ENCODE measurements at places on chromosomes 6 and 20. TPM values are rescaled to one million over a fixed set of nuclear protein-coding genes. Genes with fewer than 3 reads are reported as not detected.

- H3K27me3 ChIP-seq = no peaks in the 10 kb centered on the region
- no peaks in the 10 kb centered on the region for H3K4me1 ChIP-seq
- H3K27ac ChIP-seq = no peak overlapping the region
- no peak for DNase-seq
- H3K4me3 ChIP-seq = no peak overlapping the region
These were observed 213.5 kb downstream of the RFPL4B start for GRCh38 chr6:112560651-112561050.

THEMIS gene
- total RNA-seq = 0.10 TPM

CCN6 gene
- total RNA-seq = not detected

GRCh38 chr20:20227013-20227571, 140.8 kb upstream of the INSM1 start:
- H3K4me3 ChIP-seq = no peak overlapping the region
- H3K27me3 ChIP-seq = no peaks in the 10 kb centered on the region
- peak overlapping the region; percentile 86 for H3K27ac ChIP-seq
- H3K4me1 ChIP-seq = peaks cover 52% of the 10 kb centered on the region
- no peaks in the 10 kb centered on the region for H3K36me3 ChIP-seq

- no peak overlapping the region for H3K4me3 ChIP-seq
- H3K36me3 ChIP-seq = no peaks in the 10 kb centered on the region
- no peaks in the 10 kb centered on the region for H3K4me1 ChIP-seq
- H3K27ac ChIP-seq = no peak overlapping the region
- DNase-seq = no peak
These were observed 702.7 kb downstream of the EYS start for GRCh38 chr6:65004283-65004682.

GRCh38 chr6:132584698-132585097, 4.8 kb downstream of the TAAR5 start:
- no peaks in the 10 kb centered on the region for H3K36me3 ChIP-seq
- no peak for DNase-seq
- no peaks in the 10 kb centered on the region for H3K4me1 ChIP-seq

GRCh38 chr20:33576432-33577125, 85.5 kb upstream of the C20orf144 start:
- no peak for DNase-seq
- H3K4me1 ChIP-seq = peaks cover 9% of the 10 kb centered on the region
- no peaks in the 10 kb centered on the region for H3K27me3 ChIP-seq
- H3K27ac ChIP-seq = no peak overlapping the region
- no peak overlapping the region for H3K4me3 ChIP-seq

DUSP15 gene
- total RNA-seq = not detected

CAGE1 gene
- total RNA-seq = not detected
